ENCODE measurements at places on chromosomes 7 and 10.
A peak's percentile ranks its signal among the peaks of the same experiment; 100 is the strongest.

DNA sequence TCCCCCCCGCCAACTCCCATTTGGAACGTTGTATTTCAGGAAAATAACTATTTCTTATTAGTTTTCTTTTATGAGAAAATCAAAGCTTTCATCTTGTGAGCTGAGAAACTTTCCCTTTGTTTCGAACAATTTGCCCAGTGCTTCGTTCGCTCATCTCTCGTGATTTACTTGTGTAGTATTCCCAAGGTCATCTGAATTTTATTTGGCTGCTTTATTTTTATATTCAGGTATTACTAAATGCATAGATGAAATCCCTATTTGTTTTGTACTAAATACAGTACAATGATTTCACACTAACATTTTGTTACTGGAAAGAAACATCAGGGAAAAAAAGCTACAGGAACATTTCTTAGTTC lies 12.0 kb upstream of the EBLN1 start:
- no peak for DNase-seq

DNA sequence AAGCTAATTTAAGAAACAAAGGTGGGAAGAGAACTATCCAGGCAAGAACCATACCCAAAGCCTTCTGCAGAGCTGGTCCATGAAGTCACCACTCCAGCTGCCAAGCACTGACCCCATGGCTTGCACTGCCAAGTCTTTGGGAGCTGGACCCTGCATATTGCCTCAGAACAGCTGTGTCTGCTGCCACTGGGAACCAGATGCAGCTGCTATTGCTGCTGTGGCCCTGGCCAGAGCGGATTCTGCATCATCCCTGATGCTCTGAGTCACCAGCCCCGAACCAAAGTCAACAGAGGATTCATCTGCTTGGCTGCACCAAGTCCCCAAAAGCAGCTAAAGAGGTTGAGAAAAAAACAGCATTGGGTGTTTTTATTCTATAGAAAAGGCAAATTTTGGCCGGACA lies 39.2 kb upstream of the GSAP start:
- DNase-seq: no peak

DNA sequence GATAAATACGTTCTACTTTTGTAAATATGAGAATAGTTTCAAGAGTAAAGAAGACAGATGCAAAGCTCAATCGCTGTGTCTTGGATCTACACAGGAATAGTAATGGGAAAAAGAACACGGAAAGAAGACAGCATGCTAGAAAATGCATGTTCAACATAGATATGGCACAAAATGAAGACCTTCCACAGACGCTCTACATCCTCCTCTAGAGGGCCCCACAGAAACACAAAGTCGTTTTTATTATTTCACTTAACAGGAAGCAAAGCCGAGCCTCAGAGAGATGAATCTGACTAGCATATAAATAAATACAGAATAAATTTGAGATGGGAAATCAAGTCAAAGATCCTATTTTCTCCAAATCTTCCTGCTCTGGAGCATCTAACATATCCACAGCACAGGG lies 292.6 kb downstream of the PARD3 start:
- DNase-seq: no peak

DNA sequence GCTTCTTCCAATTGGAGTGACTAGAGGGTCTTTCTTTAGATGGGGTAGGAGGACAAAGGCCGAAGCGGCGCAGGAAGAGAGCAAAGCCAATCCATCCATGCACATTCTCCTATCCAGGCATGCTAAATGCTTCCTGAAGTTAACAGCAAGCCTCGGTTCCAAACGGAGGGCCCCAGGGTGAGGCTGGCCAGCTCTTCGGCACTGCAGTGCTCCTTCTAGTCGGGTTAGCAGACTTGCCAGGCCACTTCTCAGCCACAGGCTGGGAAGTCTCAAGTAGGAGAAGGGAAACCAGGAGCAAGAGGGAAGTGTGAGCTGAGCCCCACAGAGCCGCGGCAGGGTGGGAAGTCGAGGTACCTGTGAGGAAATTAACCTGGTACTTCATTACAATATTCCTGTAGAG lies 253.8 kb upstream of the INHBA start:
- DNase-seq: no peak

GRCh38 chr10:33142295-33142694 lies 184.3 kb upstream of the ITGB1 start:
- no peak for DNase-seq

GRCh38 chr7:21358648-21359047 lies 69.2 kb upstream of the SP4 start:
- no peak for DNase-seq

GRCh38 chr7:139192014-139192706 lies 38.9 kb upstream of the UBN2 start:
- no peak for DNase-seq

- peak; percentile 16 for DNase-seq
Measured at GRCh38 chr7:30974605-30975255, 11.0 kb downstream of the GHRHR start.

GRCh38 chr10:113153493-113154102 lies 203.6 kb downstream of the TCF7L2 start:
- DNase-seq: no peak

DNA sequence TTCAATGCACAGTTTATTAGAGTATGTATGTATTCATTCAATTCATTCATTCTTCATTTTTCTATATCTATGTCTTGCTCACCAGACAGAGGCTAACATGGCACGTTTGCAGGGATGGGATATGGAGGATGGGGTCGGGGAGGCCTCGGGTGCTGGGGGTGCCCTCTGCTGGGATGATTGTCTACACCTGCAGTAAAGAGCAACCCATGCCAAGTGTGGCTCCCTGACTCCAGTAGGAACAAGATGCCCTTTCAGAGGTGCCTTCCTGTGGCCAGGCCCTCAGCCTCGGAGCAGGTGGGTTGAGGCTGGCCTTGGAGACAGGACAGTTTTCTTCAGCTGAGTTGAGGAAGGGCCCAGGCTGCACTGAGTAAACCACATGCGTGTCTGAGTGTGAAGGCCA lies 157.2 kb downstream of the SH2D4B start:
- no peak for DNase-seq

DNA sequence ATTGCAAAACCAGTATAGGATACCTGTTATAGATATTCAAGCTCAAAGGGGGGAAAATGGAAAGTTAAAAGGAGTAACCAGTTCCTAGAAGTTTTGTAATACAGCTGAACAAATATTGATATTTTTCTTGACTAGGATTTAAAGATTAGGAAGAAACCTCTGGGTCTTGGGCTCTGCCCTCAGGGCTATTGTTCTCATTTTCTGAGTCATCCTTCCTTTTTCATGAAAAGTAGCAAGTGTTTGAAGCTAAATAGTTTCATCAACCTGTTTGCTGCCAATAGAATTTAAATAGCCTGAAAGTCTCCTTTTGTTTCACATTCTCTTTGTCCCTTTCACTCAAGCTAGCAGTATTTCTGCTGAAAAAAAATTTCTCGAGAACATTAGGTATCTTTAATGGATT lies 1061.1 kb upstream of the GHITM start:
- DNase-seq: no peak

- no peak for DNase-seq
Measured at GRCh38 chr7:73426016-73426415, 7.6 kb upstream of the FZD9 start.

GRCh38 chr7:141276031-141276430 lies 202.2 kb downstream of the TMEM178B start:
- DNase-seq: no peak

Measured in SW 1271 (cell line).